ENCODE measurements at places on chromosomes 6 and 20.
A peak's percentile ranks its signal among the peaks of the same experiment; 100 is the strongest.

GRCh38 chr6:163335671-163336545 lies 78.6 kb upstream of the QKI start:
- DNase-seq = peak; percentile 83

DNA sequence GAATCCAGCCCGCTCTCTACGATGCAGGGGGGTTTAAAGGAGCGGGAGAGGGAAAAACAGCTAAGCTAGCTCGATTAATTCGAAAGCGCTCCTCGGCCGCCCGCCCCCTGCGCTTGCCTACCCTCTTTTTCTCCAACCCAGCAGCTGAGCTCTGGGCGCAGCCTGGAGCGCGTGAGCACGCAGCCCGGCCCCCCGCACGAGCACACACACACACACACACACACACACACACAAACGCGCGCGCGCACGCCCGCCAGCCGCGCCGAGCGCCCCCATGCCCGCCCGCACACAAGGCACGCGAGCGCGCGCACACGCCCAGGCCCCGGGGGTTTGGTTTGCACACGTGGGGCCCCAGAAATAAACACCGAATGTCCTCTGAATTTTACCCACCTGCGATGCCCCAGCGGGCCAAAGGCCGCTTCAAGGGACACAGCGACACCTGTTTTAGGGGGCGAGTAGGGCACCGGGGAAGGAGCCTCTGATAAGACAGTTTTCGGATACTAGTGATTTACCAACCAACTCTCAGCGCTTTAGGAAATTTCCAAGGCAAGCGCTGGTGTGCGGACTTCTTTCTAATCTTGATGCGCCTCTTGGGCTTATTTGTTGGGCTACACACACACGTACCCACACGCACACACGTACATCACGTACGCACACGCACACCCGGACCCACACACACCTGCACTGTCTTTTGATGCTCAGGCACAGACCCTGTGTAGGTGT lies 802 bp upstream of the NRN1 start:
- no peak for DNase-seq

DNA sequence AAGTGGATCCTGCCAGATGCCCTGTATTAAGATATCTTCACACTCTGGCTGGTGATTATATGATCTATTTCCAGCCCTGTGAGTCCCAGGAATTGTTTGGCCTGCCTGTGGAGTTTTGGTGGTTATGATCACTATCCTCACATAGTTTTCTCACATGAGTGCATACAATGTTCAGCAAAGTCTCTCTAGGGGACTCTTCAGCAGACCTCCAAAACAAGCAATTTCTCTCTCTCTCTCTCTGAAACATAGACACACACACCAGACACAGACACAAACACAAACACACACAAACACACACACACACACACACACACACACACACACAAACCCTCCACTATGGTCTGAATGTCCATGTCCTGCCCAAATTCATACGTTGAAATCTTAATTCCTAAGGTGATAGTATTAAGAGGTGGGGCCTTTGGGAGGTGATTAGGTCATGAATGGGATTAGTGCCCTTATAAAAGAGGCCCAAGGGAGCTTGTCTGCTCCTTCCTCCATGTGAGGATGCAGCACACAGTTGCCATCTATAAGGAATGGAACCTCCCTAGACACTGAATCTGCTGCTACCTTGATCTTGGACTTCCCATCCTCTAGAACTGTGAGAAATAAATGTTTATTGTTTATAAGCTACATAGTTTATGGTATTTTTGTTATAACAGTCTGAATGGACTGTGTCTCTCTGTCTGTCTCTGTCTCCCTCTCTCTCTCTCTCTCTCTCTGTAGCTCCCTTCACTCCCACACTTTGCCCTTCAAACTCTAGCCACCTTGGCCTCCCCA lies 22.0 kb upstream of the SYNJ2 start:
- no peak for DNase-seq

GRCh38 chr6:124599656-124600055 lies 362.6 kb upstream of the RNF217 start:
- no peak for DNase-seq

- DNase-seq = no peak
Measured at GRCh38 chr20:34473262-34473883, 42.8 kb upstream of the DYNLRB1 start.

- no peak for DNase-seq
Measured at GRCh38 chr6:134719911-134720310, 230.0 kb downstream of the ALDH8A1 start.

DNA sequence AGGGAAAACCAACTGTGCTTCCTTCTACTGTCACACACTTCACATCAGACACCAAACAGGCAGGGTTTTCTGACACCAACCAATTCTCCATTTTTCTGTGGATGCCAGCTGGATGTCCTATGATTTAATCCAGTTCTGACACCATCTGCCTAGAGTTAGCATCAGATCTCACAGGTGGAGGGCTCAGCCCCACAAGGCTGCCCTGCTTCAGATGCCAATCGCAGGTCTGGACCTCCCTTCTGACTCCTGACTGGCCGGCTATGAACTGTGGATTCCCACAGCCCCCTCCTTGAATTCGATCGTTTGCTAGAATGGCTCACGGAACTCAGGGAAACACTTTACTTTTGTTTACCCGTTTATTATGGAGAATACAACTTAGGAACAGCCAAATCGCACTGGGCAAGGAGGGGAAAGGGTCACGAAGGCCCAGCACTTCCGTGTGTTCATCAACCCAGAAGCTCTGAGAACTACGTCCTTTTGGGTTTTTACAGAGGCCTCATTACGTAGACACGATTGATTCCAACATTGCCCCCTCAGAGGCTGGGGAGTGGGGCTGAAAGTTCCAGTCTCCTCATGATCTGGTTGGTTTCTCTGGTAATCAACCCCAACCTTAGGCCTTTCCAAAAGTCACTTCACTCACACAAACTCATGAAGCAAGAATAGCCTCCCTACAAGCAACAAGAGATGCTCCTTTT lies 25.4 kb upstream of the MAS1 start:
- DNase-seq = no peak

Measured in coronary artery (tissue), 2 donors.